GM13976 (cell line): ENCODE measurements at places on chromosomes 2 and 18.

- no peak for DNase-seq
Observed at GRCh38 chr18:73791081-73791480, 356.6 kb downstream of the FBXO15 start.

GRCh38 chr2:222656526-222657446 is 894 bp upstream of the FARSB start:
- no peak for DNase-seq

DNA sequence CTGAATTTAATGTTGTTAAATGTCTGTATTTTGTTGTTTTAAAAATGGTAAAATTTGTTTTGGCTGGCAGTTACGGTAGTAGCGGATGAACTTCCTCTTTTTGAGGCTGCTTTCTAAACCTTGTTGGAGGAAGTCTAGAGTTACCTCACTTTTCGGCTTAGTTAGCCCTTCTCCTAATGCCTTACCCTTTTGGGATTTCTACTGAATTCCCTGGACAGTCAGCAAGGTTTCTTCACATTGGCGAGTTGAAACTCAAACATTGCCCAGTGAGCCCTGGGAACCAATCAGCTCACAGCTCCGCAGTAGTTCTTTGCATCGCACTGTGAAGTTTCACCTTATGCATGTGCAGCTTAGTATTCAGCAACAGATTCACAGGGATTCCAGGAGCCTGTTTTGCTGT is 55.2 kb downstream of the TMEM247 start:
- DNase-seq = peak; percentile 41

- no peak for DNase-seq
Observed at GRCh38 chr2:46315103-46315890, 18.1 kb downstream of the EPAS1 start.

GRCh38 chr2:198706476-198707082 is 751.2 kb downstream of the SATB2 start:
- DNase-seq = no peak

- DNase-seq = no peak
Observed at GRCh38 chr2:99201959-99202678, 21.1 kb downstream of the MRPL30 start.

DNA sequence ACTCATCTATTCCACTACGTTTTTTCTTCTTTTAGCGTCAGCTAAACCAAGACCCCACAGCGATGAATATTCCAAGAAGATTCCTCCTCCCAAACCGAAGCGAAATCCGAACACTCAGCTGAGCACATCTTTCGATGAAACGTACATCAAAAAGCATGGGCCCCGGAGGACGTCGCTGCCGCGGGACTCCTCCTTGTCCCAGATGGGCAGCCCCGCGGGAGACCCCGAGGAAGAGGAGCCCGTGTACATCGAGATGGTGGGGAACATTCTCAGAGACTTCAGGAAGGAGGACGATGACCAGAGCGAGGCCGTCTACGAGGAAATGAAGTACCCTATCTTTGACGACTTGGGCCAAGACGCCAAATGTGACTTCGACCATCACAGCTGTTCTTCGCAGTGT is 182.4 kb downstream of the NYAP2 start:
- DNase-seq = no peak

- DNase-seq = no peak
Observed at GRCh38 chr2:202054679-202055078, 18.4 kb upstream of the KIAA2012 start.

GRCh38 chr18:69876490-69876889 is 71.2 kb downstream of the CD226 start:
- DNase-seq = no peak

DNA sequence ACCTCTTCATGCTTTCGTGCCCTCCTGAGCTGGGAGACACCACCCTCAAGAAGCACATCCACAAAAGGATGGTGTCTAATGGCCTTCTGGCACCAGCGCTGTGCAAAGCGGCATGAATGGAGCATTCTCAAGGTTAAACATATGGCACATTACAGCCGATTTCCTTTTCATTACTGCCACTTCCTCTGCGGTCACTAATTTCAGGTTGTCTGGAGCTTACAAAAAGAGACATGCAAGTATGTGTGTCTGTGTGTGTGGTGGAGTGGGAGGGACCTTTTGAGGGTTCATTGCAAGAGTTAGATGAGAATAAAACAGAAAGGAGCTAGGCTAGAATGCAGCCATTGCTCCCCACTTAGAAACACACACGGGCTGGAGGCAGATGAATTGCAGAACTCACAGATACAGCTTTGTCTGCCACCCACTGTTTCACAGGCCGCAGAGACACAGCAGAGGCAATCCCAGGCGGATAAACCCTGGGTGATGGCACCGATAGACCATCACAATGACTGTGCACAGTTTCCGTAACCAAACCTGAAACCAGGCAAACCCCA is 76.0 kb downstream of the TGIF1 start:
- peak; percentile 57 for DNase-seq

DNA sequence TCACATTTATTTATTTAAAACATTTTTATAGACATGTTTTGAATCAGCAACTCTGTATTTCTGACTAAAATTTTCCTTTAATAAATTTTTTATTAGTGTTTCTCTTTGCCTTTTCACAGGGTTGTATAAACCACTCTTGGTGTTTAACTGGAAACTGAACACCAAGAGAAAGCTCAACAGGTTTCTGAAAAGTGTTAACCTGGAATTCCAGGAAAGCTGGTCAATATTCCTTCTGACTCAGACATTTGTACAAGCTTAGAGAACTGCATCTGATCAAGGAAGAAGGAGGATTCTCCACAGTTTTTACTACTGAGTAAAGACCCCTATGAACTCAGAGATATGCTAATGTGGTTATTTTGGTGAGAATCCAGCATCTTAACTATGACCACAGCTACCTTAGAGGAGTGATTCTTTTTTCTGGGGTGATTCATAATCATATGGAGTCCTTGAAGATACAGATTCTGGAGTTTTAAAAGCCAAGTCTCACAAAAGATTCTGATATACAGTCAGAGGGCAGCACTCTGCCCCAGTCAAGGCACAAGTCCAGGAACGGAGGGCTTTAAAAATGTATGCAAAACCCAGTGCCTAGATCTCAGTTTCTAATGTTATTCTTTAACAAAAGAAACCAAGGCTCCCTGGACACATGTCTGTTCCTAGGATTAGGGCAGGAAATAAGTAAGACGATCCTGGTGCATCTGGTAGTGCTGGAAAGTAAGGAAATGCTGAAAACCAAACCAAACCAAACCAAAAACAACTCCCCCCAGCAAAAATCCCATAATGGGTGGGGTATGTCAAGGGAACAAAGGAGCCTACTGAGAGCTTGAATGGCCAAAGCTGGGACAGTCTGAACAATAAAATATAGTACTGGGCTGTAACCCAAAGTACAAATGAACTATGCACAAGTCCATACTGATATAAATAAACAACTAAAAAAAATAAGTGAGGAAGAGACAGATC is 85.1 kb upstream of the FZD5 start:
- DNase-seq = no peak

DNA sequence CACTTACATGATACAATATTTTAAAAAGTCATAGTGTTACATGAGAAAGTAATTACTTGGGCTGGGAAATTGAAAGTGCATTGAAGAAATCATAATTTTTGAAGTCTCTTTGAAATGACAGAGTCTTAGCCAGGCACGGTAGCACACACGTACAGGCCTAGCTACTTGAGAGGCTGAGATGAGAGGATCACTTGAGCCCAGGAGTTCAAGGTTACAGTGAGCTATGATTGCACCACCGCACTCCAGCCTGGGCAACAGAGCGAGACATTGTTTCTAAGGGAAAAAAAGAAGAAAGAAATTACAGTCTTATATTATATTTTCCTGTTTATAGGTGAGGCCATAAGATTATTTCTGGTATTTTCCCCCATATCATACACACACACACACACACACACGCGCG is 9.2 kb upstream of the IAH1 start:
- no peak for DNase-seq

GRCh38 chr18:35642802-35643201 is 61.3 kb downstream of the GALNT1 start:
- no peak for DNase-seq

DNA sequence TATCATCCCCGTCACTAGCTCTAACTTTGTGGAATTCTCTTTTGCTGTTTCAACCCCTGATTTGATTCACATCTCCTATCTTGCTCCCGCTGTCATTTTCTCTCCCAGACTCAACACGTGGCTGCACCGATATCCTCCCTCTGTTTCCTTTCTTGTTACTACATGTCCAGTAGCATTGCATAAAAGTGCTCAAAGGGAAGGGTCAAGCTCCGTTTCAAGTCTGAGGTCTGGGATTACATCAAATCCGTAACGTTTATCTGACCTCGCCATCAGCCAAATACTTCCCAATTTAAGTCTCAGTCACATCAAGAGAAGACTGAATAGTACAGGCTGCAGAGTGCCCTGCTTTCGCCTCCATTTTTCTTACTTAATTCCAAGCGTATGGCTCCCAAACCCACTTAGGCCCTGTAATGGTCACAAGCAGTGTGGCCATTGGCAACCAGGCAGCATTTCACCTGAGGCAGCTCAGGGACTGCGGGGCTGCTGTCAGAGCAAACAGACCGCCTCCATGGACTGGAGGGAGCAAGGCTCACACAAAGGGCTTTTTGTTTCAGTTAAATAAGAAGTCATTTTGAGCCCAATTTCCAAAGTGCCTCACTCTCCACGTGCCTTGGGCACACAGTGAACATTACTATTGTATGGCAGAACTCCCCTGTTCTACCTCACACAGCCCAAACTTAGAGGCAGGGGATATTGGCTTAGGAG is 217.8 kb downstream of the BCL11A start:
- no peak for DNase-seq

DNA sequence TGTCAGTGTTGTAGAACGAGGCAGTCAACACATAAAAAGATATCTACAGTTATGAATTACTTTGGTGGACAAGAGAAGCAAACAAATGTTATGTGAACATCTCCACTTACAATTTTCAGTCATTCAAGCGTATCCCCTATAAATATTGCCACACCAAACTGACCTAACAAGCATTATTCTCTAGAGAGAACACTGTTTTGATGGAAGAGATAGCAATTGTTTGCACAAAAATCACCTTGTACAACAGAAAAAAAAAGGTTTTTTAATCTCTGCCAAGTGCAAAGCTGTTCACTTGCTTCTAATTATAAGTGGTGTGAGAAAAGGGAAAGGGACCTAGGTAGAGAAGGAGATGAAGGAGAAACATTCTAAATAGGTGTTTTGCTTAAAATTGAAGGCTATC is 33.8 kb downstream of the PID1 start:
- DNase-seq = no peak

DNA sequence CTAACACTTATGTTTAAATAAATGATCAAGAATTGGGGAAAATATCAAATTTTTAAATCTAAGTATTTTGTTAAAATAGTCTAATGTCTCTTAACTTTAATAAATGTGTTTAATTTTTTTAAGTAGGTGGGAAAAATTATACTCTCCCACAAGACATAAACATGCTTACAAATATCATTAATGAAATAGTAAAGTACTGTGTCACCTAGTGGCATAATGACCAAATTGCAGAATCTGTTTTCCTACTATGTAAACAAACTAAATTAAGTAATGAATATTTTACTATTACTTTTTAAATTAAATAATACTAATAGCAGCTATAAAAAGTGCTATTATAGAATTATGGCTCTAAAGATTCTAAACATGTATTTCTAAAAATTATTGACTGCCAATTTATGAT is 52.0 kb upstream of the CHAC2 start:
- no peak for DNase-seq

DNA sequence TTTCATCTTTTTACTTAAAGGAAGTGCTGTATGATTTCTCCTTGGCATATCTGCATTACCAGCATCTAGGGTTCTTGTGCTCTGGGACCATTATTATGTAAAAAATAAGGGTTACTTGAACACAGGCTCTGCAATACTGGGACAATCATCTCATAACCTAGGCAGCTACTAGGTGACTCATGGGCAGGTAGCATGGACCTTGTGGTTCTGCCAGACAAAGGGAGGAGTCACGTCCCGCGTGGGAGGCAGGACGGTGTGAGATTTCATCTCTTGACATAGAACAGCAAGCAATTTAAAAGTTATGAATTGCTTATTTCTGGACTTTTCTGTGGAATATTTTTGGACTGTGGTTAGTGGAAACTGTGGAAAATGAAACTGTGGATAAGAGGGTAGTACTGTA is 34.1 kb downstream of the ASAP2 start:
- DNase-seq = no peak

- DNase-seq = no peak
Observed at GRCh38 chr2:20630967-20631366, 19.9 kb downstream of the HS1BP3 start.

GRCh38 chr18:59957957-59958356 is 58.2 kb downstream of the PMAIP1 start:
- no peak for DNase-seq

- no peak for DNase-seq
Observed at GRCh38 chr18:37524498-37525261, 40.9 kb downstream of the CELF4 start.

GRCh38 chr2:70094978-70095719 is 7.9 kb downstream of the PCBP1 start:
- DNase-seq = peak; percentile 61

DNA sequence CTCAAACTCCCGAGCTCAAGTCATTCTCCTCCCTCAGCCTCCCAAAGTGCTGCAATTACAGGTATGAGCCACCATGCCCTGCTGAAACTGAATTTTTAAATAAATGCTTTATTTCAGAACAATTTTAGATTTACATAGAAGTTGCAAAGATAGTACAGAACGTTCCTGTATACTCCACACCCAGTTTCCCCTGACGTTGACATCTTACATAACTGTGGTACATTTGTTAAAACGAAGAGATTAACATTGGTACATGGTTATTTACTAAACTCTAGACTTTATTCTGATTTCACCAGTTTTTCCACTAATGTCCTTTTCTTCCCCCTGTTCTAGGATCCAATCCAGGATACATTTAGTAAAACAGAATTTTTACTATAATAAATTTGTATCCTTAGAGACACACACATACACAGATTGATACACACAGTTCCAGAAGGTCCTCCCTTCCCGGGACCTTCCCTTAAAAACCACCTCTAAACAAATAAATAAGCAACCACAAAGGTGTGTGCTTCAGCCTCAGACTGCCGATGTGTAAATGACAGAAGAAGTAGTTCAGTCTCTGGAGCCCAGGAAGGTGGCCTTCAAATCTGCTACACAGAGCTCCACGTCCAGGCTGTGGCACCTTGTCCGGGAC is 6.9 kb downstream of the NEU2 start:
- no peak for DNase-seq

DNA sequence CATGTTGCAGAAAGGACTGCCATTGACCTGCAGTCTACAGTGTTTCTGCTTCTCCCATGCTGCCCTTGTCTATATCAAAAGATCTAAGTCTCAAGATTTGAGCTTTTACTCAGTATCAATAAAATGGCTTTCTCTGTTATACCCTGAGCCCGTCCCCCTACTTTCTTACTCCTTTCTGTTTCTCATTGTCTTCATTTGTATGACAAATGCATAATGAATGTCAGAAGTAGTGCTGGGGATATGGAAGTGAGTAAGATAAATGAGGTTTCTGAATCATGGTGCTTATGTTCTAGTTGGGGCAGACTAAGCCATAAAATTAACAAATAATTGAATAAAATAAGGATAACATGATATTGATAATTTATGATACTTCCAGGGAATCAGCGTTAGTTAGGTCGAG is 128.6 kb downstream of the PARD3B start:
- no peak for DNase-seq

- no peak for DNase-seq
Observed at GRCh38 chr18:6156446-6156845, 258.3 kb downstream of the L3MBTL4 start.

- no peak for DNase-seq
Observed at GRCh38 chr18:3577281-3577855, 127.4 kb downstream of the TGIF1 start.
